Amniotic stem cell (primary cell): ENCODE measurements at places on chromosomes 12 and 14.

DNA sequence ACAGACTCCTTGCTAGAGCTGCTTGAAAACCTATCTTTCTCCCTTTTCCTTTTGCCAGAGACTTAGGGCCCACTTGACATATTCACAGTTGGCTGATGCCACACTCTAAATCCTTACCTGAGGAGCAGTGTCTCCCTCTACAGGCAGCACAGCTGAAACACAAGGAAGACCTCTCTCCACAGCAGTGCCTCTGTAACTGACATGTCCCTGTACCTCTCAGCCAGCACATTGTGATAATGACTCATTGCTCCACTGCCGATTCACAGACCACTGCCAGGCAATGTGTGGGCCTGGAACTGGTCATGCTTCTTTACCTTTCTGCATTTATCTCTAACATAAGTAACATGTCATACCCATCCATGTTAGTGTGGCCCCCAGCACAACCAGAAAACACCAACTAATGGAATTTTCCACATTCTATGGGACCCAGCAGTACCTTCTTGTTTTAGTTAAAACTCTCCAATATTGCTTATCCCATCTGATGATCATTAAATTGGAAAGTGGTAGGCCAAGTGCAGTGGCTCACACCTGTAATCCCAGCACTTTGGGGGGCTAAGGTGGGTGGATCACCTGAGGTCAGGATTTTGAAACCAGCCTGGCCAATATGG, 56.5 kb downstream of the GTF2A1 start:
- peak; percentile 38 for DNase-seq

DNA sequence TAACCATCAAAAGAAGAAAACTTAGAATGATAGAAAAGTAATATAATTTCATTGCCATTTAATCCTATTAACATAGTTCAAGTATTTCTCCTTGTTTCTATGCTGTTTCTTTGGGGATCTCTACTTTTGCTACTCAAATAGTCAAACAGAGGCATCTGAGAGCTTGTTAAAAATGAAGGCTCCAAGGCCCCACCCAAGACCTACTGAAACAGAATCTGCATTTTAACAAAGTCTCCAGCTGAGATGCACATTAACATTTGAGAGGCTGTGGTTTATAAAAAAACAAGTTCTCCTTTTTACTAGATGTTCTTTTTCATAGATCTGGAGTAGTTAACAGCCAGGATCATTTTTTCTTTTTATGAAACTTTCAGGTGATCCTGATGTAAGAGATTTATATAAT, 31.8 kb downstream of the PPFIA2 start:
- no peak for DNase-seq

- DNase-seq = no peak
Measured at GRCh38 chr12:52300796-52301691, 9.7 kb upstream of the KRT81 start.

GRCh38 chr12:91377436-91377835, 194.8 kb upstream of the DCN start:
- DNase-seq = no peak

- DNase-seq = peak; percentile 53
Measured at GRCh38 chr12:55727643-55728185, 1.1 kb downstream of the CD63 start.

DNA sequence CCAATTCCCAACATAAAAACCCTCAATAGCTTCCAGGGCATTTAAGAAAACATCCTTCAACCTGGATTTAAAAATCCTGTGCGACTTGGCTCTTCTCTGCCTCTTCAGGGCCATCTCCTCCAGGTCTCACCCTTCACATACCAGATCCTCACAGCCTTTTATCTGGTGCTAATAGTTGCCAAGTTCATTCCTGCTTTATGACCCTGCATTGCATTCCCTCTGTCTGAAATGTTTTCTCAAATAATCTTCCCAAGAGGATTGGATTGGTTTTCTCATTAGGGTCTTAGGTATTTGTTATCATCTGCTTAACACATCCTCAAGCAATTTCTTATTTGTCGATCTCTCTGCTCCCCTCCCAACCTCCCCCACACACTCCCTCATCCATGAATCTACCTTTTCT, 832.0 kb downstream of the GALC start:
- no peak for DNase-seq

GRCh38 chr14:65153101-65153500, 50.8 kb upstream of the MAX start:
- DNase-seq = no peak

- no peak for DNase-seq
Measured at GRCh38 chr14:53599221-53599945, 357.2 kb downstream of the BMP4 start.

DNA sequence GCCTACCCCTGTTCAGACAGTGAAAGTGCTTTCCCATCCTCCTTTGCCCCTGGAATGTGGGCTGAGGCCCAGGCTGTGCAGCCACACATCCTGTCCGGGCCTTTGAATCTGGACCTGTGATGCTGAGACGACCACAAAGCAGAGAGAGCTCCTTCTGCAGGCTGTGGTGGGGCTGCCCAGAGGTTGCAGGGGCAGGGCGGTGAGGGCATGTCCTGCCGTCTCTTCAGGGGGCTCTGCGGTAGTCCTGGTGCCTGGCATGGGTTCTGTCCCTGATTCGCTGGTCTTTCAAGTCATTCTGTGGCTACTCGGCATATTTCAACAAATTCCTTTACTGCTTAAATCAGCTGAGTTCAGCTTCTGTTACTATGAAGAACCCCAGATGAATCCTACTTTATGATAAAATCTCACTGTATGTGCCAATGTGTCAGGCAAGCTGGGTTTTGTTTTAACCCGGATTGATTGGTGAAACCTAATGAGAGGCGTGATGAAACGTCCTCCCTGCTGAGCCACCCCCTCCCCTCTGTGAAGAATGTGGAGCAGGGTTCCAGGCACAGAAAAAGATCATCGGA, 63.4 kb upstream of the DICER1 start:
- no peak for DNase-seq

DNA sequence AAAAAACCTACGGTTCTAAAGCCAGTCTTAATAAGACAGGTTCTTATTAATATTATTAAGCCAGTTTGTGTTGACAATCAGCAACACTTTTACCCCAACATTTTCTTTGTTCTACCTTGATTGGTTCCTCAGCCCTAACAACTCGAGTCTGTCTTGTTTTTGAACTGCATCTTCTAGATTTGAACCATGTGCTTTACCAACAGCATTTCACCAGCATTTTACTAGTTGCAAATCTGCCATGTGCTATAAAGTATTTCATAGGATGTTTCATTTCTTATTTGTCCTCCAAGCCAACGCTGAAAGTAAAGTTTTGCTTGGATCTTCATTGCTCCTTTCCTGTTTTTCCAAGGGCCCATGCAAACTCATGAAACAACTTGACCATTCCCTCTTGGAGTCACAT, 133.4 kb downstream of the ST8SIA1 start:
- DNase-seq = no peak

DNA sequence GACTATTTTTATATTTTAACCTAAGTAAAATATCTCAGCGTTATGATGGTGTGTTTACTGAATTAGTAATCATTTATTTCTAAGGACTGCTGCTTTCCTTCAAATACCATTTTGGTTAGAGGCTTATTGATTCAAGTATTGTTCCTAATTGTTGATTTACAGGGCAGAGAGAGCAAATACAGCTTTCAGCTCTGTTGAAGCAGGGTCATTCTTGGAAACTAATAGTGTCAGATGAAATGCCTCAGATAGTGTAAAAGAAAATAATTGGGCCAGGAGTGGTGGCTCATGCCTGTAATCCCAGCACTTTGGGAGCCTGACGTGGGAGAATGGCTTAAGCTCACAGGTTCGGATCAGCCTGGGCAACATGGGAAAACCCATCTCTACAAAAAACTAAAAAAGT, 249.3 kb downstream of the FUT8 start:
- DNase-seq = no peak

DNA sequence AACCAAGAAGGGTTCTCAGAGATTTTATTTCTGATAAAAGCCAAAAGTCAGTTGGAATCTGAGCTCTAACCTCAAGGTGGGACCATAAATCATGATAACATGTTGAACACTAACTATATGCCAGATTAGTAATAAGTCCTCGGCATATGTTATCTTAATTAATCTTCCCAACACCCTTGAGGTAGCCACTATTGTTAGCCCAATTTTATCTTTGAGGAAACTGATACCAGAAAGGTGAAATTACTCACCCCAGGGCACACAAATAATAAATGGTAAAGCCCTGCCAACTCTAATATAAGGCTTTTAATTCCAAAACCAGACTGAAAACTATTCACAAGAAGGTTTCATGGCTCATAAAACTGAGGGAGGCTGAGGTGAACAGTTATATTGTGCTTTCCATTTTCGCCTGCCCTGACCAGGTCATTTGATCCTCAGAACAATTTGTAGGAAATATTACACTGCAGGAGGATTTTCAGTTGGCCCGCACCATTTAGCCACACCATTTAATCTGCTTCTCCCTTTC, 16.1 kb upstream of the NUAK1 start:
- DNase-seq = no peak

- DNase-seq = no peak
Measured at GRCh38 chr12:95198914-95199313, 18.4 kb downstream of the FGD6 start.

DNA sequence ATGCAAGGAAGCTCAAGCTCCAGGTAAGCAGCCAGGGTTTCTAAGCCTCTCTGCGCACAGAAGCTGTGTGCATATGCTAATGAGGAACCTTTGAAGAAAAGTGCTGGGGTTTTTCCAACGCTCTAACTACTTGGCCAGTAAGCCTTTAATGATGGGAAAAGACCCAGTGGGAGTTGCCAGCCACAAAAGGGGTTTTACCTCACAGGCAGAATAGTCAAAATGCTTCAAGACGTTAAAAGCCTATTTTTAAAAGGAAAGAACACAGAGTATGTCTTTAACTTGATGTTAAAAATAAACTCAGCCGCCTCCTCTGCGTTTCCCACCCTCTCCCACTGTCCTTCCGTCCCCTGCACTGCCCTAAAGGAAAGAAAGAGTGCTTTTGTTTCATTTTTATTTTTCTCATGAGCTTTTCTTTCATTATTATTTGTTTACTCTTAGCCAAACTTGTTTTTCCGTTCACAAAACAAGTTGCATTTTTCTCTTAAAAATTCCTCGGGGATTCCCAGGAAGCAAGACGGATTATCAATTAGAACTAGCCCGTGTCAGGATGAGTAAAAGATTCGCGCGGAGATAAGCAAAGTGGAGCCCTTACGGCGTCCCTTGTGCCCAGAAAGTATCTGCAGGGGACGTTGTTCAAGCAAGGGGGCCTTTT, 209.8 kb upstream of the NUDT4 start:
- no peak for DNase-seq

- no peak for DNase-seq
Measured at GRCh38 chr12:116582610-116583009, 23.4 kb downstream of the MAP1LC3B2 start.

- no peak for DNase-seq
Measured at GRCh38 chr12:94957006-94957405, 46.5 kb downstream of the NDUFA12 start.

- DNase-seq = no peak
Measured at GRCh38 chr14:90700933-90701776, 115.1 kb downstream of the TTC7B start.

- DNase-seq = no peak
Measured at GRCh38 chr14:46054526-46054925, 597.1 kb downstream of the RPL10L start.

DNA sequence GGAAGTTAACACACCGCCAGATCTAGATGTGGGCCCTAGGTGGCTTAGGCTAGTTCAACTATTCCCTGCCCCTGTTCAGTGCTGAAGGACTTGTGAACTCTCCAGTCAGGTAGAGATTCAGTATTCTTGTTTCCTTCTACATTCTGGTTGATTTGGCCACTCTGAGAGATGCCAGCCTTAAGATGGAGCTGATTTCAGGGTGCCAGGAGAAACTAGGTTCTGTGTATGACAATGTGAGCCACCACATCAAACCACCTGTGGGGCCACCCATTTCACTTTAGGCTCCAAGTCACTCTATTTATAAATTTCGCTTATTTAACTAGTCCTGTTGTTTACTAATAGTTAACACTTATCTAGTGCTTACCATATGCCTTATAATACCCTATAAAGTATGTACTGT, 26.0 kb downstream of the FRMD6 start:
- no peak for DNase-seq

DNA sequence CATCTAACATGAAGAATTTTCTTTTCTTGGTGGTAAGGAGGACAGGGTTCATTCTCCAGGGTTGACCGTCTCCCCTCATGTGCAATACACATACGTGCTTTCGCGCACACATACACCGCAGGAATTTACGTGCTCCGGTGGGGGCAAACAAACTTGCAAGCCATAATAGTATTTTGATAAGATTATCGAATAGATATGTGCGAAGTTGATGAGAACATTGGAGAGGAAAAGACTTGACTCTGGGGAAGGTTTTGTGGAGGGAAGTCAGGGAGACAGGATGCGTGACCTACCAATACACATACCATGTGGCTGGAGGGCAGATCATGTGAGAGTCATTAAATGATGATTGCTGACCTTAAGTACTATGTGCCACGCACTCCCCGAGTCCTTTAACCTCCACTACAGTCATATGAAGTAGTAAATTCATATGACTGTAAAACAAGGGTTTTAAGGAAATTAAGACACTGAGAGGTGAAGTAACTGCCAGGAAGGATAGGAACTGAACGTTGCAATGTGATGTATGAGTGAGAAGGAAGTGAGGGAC, 921 bp downstream of the RAD51B start:
- no peak for DNase-seq

- DNase-seq = peak; percentile 7
Measured at GRCh38 chr12:26317942-26318575, 122.7 kb downstream of the SSPN start.

DNA sequence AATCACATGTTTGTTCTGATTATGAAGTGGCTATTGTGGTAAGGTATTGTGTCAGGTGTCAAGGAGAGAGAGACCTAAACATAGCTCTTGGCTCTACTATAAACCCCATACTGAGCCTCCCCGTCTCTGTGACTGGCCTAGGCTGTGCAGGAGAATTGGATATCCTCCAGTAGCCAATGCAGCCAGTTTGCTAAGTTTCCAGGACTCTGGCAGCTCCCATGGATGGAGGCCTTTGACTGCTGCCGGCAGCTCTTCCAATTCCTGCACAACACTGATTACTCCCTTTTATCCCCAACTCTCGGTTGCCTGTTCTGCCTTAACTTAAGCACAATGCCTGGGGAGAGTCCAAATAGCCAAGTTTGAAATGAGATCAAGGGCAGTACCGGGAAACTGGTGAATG, 59.3 kb downstream of the ABCC9 start:
- DNase-seq = no peak

GRCh38 chr14:99718811-99719192, 34.7 kb downstream of the CYP46A1 start:
- DNase-seq = no peak

DNA sequence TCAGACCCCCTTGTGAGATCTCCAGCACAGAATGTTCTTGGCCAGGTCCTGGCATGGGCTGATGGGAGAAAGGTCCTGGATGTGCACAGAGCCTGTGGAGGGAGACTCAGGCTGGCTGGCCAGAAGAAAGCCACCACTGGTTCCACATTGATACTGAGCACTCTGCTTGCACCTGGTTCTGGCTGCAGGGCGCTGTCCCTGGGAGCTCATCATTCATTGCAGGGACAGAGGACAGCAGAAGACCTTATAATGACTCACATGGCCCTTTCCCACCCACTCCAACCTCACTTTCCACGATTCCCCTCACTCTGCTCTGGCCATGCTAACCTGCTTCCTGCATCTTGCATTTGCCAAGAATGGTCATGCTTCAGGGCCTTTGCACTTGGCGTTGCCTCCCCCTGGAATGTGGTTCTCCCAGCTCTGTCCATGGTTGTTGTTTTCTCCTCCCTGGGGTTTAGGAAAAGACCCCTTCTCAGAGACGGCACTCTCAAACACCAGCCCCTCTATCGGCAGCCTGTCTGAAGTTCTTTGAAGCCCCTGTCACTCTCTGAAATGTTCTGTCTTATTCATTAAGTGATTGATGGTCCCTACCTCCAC, 10.3 kb downstream of the KRT7 start:
- DNase-seq = no peak

GRCh38 chr12:127770118-127770517, 496.9 kb upstream of the TMEM132C start:
- DNase-seq = no peak
